CD4-positive, alpha-beta T cell treated with Interleukin-6 for 4 hours (primary cell): ENCODE measurements at places on chromosomes 1 and 21.

- no peak for DNase-seq
Observed at GRCh38 chr1:97017895-97018294, 296.3 kb downstream of the PTBP2 start.

DNA sequence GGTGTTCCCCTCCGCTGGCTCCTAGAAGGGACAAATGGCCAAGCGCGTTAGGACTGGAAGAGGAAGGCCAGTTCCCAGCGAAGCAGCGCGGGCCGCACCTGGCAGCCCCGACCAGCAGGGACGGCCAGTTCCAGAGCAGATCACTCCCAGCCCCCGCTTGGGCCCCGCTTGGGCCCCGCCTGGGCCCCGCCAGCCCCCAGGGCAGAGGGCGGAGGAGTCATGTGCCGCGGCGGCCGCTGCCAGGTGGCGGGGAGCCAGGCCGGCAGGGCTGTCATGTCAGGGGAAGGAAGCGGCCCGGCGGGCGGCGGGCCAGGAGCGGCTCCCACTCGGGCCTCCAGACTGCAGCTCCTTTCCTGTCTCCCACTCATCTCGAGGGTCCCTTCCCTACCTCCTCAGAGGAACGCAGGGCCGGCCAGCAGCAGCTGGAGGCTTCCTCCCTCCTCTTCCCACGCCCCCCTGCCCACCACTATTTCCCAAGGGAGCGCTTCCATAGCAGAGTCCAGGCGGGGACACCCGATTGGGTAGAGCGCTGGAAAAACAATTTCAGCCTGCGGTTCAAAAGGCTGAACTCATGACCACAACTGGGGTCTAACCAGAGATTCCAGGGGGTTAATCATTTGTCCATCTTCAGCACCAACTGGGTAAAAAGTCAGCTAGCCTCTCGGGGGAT is 16.5 kb downstream of the ZNF697 start:
- DNase-seq = no peak

DNA sequence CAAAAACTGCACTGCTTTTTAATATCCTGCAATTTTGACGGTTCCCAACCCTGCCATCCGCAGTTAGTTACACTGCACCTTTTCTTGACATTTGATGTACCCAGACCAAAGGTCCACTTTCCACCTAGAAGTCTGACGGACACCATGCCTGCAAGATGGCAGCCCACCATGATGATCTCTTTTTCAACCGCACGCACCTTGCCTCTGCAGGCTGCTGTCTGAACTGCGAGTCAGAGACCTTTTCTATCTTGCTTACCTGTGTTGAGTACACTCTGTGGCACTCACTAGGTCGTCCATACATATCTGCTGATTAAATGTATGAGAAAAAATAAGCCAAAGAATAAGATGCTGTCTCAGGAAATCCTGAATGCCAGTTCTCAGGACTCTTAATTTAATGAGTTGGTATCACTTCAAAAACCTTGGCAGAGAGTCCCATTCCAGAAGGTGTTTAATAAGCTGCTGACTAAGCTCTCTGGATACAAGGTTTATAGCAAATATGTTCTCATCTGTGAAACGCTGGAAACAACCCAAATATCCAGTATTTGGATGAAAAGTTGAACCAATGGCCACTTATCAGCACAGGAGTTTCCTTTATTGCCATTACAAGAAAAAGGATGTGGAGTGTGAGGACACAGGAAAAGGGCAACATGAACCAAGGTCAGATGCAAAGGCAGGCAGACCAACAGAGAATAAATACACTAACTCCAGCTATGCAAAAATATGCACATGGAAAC is 37.9 kb downstream of the GNG12 start:
- DNase-seq = no peak

- no peak for DNase-seq
Observed at GRCh38 chr1:2951856-2952255, 69.4 kb upstream of the ACTRT2 start.

- no peak for DNase-seq
Observed at GRCh38 chr21:45800339-45801080, 157.0 kb downstream of the PCBP3 start.
